ENCODE measurements at places on chromosomes 3 and 15.
A peak's percentile ranks its signal among the peaks of the same experiment; 100 is the strongest.

DNA sequence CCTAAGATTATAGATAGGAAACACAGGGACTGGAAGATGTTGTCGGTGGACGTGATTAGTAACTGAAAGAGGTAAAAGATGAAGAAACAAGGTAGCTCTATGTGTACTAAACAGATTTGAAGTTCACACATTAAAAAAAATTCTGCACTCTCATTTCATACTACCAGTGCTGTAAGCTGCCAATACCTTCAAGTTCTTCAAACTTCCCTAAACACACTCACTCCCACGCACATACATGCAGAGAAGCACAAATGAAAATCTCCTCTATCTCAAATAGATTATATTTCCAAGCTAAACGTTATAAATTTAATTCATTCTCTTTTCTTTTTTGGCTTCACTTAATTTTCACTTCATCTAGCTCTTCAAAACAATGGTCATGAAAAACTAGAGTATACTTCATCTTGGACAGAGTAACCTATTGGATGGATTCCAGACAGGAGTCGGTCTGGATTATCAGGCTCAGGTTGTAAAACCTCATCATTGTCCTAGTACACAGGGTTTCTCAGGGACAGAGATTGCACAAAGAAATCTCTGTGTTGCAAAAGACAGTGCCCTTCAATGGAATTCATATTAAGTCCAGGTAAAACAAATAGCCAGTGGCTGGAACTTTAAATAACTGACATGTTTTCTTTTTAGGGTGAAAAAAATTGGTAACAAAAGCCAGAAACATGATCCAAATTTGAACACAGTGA is 408.1 kb upstream of the ZNF385D start:
- no peak for DNase-seq

GRCh38 chr15:70111203-70112073 is 13.7 kb upstream of the TLE3 start:
- no peak for DNase-seq

GRCh38 chr3:39191773-39192172 is 622 bp downstream of the XIRP1 start:
- DNase-seq = no peak

GRCh38 chr15:100694381-100695021 is 92.1 kb downstream of the ASB7 start:
- no peak for DNase-seq

GRCh38 chr3:172210355-172210754 is 171.0 kb downstream of the FNDC3B start:
- DNase-seq = no peak

- DNase-seq = no peak
Measured at GRCh38 chr15:67385971-67386370, 131.4 kb downstream of the IQCH start.

DNA sequence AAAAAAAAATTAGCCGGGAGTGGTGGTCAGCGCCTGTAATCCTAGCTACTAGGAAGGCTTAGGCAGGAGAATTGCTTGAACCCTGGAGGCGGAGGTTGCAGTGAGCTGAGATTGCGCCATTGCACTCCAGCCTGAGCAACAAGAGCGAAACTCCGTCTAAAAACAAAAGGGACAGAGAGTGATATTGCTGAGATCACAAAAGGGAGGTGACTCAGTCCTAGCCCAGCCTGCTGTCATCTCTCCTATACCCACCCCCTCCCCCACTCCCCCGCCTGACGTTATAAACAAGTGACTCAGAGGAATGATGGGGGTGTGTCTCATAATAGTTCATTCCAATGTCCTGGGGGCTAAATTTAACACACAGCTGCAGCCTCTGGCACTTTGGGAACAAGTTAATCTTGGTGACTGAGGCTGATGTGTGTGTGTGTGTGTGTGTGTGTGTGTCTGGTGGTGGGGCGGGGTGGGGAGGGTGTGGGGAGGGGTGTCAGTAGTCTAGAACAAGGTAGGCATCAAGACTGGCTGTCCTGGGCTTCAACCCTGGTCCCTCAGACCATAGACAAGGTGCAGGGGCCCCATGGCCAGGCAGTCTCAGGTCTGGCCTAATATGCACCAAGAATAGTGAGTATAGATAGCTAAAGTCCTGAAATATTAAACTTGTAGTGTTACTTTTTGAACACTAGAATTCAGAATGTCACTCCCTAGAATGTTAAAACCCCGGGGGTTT is 1.3 kb upstream of the KLHL40 start:
- DNase-seq = peak; percentile 29

GRCh38 chr3:167484551-167484950 is 10.7 kb upstream of the SERPINI2 start:
- DNase-seq = no peak

- DNase-seq = no peak
Measured at GRCh38 chr3:112119962-112120836, 12.8 kb downstream of the GCSAM start.

DNA sequence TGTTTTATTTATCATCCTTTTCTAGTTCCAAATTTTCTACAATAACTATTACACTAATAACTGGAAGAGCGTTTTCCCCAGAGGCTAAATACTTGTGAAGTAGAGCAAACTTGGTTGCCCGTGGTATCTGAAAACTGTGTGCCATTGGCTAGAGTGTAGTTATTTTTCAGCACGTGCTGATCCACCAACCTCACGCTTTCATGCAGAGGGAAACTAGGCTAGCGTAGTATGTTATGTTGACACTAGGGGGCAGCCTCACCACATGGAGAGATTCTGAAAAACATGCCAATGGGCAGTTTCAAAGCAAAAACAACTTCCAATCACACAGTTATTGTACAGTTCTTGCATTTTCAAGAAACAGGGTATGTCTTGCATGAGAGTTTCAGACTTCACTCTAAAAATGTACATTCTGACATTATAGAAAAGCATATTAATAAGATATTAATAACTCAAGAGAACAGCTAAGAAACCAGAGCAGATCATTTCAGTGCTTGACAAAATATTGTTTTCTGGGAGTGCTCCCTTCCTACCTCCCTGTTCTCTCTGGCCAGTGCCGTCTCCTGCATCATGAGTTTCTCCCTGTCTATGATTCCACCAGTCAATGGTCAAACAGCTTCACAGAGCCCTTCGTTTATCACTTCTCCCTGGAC is 39.7 kb downstream of the SPATA12 start:
- DNase-seq = peak; percentile 46

GRCh38 chr3:181290941-181291340 is 301.4 kb upstream of the DNAJC19 start:
- DNase-seq = no peak

DNA sequence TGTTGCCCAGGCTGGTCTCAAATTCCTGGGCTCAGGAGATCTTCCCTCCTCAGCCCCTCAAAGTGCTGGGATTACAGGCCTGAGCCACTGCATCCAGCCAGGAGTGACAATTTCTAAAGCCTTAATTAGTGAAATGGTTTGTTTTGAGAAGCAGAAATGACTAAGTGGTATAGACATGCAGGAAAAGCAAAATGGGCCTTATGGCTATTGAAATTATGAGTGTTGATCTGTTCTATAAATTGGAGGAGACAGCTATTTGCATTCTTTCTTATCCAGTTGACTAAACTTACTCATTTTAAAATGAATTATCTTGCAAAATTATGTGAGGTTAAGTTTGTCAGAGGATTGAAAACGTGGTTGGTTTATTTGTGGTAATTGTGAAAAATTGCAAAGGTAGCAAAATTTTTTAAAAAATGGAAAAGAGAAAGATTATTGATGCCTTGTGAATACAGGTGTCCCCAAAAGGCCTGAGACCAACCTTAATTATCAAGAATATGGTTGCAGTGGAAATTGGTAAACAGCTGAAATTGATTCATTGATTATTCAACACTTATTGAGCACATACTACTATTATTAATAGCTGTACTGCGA is 7.9 kb downstream of the RAP2B start:
- DNase-seq = no peak

DNA sequence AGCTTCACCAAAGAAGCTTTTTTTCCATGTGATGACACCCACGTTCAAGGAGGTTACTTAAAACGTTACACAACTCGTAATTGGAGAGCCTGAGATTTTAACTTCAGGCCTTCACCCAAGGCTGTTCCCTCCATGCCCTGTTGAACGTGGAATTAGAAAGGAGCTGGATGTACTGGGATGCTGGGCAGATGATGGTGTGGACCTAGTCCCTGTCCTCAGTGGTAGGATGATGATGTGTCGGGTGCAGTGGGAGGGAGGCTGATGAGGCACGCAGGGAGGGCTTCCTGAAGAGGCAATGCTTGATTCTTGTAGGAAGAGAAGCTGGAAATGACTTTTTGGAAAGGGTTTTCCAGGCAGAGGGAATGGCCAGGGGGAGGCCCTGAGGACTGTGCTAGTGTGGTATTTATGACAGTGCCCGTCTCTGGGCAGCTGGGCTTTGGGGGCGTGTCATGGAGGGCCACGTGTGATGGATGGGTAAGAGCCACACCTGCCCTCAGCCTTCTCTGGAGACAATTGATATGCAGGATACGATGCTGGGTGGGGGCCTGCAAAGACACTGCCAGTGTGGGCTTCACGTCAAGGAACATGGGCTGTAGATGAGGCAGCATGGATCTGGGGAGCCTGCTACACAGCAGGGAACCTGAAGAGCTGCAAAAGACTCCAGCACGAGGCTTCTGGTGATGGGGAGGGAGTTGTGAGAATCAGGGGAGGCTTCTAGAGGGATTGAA is 15.3 kb downstream of the SYNM start:
- DNase-seq = no peak

DNA sequence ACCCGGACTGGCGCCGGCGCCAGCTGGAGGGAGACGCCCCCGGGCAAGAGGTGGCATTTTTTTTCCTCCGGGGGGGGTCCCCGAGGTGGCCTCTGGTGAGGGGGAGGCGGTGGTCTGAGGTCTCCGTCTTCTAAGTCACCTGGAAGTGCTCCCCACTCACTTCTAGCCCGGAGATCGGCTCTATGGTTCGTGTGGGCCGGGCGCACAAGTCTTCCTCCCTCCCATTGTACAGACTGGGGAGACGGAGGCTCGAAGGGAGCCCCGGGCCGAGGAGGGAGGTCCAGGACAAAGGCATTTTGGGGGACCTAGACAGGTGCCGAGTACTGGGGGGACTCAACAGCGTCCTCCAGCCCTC is 4.4 kb downstream of the GATA2 start:
- no peak for DNase-seq

GRCh38 chr15:64348455-64348854 is 7.5 kb downstream of the CSNK1G1 start:
- DNase-seq = no peak

DNA sequence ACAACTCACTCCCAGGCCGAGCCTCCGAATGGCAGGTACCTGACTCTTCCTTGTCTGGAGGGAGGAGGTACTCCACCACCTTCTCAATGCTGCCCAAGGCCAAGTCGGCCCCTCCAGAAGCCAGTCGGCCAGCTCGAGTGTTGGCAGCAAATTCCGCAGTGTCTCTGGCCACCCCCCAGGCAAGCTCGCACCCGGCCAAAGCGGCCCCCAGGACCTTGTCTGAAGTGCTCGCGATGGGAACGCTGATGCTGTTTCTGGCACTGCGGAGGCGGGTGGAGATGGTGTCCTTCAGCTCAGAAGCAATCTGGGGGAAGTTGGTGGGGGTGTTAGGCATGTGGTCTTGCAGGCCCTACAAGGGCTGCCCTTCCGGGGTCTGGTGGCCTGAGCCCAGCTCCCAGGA is 9.2 kb downstream of the PLIN1 start:
- DNase-seq = no peak

- no peak for DNase-seq
Measured at GRCh38 chr3:150394606-150395005, 13.5 kb upstream of the TSC22D2 start.

GRCh38 chr3:131447349-131447748 is 55.4 kb downstream of the MRPL3 start:
- DNase-seq = no peak

GRCh38 chr3:169044331-169045113 is 619.0 kb downstream of the MECOM start:
- no peak for DNase-seq

DNA sequence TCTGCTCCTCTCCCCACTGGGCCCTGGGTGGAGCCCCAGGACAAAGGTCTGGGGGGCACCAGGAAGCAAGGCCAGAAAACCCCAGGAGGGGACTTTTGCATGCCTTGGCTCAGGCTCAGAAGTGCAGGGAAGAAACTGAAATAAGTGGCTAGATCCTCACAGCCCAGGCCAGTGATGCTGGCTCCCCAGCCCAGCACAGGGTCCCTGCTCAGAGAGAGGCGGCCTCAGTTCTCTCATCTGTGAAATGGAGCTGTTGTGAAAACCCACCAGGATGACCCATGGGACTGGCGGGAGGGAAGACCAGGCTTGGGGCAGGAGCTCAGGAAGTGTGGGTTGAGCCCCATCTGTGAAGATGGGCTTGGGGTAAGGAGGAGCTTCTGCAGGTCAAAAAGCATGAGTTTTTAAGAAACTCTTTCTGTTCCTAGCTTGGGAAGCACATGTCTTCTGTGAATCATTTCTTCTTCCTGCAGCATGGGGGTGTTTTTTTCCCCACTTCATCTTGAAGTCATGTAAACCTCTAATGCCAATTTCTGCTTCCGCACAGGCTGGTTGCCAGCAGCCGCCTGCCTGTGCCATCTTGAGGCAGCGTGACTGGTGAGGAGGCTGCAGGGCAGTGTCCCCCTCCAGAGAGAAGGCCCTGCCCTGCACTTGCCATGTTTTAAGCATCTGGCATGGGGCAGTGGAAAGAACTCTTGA is 118.6 kb downstream of the SMAD6 start:
- no peak for DNase-seq

- DNase-seq = no peak
Measured at GRCh38 chr3:20099060-20099459, 58.8 kb downstream of the KAT2B start.

DNA sequence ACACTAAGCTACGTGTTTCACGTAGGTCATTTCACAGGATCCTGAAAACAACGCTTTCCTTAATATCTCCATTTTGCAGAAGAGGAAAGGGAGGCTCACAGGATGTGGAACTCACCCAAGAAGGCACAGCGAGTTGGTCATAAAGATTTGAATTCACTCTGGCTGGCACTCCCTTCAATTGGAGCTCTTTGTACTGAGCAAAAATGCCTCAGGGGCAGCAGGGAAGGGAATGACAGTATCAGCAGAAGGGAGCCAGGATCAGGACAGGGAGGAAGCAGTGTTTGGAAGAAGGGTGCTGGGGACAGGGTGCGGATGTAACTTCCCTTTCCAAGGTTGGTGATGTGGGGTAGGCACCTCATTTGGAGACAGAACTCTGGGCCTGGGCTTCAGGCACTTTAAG is 1.1 kb upstream of the ST6GAL1 start:
- DNase-seq = no peak

DNA sequence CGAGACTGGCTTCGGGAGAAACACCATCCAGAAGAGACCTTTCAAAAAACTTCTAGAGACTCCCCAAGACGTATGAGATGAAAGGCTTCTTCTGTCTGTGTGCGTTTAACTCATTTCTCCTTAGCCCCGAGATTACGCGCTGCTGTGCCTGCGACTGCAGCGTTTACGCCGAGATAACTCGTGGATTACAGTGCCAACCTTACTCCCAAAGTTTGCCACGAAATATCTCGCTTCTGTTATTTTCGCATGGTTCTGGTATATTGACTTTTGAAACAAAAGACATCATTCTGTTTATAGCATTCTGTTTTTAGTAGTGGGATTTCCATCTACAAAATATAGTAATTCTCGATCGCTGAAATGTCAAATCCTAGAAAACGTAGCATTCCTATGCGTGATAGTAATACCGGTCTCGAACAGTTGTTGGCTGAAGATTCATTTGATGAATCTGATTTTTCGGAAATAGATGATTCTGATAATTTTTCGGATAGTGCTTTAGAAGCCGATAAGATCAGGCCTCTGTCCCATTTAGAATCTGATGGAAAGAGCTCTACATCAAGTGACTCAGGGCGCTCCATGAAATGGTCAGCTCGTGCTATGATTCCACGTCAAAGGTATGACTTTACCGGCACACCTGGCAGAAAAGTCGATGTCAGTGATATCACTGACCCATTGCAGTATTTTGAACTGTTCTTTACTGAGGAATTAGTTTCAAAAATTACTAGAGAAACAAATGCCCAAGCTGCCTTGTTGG is 467 bp downstream of the PGBD4 start:
- DNase-seq = no peak
